ENCODE measurements at places on chromosomes 7 and 10. TPM values are rescaled to one million over a fixed set of nuclear protein-coding genes. Genes with fewer than 3 reads are reported as not detected.
A peak's percentile ranks its signal among the peaks of the same experiment; 100 is the strongest.

DNA sequence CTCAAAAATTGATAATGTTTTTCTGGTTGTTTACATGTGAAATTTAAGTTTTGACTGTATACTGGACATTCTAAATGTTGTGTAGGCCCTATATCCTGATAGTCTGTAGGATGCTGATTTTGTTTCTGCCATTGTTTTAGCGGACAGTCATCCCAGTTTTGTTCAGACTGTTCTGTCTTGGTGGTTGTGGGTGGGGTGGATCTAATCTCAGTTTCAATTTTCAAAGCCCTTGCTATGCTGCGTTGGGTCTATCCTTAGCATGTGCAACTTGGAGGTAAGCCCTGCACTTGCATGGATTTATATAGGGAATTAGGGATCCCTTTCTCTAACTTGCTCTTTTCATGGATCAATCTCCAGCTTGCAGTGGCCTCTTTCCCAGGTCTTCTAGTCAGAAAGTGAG lies 19.1 kb downstream of the DBF4 start:
- no peak for DNase-seq

Gene GSAP
- 45.4 TPM for total RNA-seq

Gene SPAM1
- not detected for total RNA-seq

GRCh38 chr7:4274286-4274685 lies 407.8 kb upstream of the FOXK1 start:
- no peak for DNase-seq

DNA sequence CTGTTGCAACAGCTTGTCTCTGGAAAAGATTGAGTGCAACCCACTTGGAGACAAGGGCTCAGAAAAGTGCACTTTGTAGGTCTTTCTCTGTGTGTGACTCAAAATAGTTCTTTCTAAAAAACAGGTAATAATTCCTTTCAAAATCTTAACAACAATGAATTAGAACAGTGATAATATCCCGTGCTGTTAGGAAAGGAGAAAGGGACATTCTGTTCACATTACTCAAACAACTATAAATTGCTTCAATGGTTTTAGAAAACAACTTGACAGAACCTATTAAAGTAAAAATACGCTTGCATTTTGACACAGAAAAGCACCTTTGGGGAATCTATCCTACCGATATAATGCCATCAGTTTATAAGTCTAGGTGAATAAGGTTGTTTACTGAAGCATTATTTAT lies 468.1 kb upstream of the DPP6 start:
- no peak for DNase-seq

GRCh38 chr7:127587663-127588018 lies 570 bp upstream of the ARF5 start:
- no peak for DNase-seq

DNA sequence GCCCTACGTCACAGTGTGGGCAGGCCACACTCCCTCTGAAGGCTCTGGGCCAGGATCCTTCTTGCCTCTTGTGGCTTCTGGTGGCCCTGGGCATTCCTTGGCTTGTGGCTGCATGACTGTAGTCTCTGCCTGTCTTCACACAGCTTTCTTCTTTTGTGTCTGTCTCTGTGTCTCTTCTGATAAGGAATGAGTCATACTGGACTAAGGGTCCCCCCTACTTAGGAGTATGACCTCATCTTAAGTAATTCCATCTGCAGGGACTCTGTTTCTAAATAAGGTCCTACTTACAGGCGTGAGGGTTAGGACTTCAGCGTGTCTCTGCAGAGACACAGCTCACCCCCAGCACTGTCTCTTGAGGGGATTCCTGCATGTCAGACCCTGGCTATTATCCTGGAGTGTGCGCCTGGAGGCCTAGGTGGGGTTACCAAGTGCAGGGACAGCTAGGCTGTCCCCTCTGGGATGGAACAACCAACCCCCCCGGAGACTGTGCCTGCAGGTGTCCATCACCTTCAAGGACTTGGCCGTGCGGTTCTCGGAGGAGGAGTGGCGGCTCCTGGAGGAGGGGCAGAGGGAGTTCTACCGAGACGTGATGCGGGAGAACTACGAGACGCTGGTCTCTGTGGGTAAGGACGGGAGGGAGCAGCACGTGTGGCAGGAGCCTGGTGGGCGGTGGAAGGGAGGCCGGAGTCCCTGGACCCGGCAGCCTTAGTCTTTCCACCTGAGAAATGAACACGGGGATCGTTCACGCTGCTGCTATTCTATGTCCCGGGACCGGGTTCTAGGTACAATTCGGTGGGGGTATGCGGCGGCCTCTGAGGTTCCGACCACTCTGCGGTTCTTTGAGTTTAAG lies 54.1 kb downstream of the ZNF467 start:
- DNase-seq = no peak

DNA sequence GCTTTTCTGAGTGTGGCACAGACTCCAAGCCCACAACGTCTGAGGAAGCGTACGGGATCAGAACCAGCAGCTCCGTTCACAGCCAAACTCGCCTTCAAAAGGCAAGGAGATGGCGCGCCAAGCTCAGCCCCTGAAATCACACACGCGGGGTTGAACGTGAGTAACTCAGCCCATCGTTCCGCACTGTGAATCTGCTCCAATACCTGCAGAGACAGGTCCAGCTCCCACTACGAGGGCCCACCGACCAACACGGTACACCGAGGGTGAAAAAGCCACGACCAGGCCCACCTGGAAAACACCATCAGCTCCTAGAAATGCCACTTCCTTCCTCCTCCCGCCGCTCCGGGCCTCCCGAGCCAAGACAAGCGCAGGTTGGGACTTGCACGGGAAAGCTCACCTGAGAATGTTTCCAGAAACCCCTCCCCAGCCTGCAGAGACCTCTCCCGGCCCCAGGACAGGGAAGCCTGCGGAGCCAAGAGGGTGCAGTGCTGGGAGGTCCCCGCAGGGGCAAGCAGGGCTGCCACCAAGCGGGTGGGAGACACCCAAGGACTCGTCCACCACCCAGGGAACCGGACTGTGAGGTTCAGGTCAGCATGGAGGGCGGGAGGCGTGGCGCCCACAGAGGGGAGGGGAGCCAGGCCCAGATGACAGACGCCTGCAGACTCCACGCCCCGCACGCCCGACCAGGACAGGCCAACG lies 93.9 kb upstream of the PDGFA start:
- no peak for DNase-seq

DNA sequence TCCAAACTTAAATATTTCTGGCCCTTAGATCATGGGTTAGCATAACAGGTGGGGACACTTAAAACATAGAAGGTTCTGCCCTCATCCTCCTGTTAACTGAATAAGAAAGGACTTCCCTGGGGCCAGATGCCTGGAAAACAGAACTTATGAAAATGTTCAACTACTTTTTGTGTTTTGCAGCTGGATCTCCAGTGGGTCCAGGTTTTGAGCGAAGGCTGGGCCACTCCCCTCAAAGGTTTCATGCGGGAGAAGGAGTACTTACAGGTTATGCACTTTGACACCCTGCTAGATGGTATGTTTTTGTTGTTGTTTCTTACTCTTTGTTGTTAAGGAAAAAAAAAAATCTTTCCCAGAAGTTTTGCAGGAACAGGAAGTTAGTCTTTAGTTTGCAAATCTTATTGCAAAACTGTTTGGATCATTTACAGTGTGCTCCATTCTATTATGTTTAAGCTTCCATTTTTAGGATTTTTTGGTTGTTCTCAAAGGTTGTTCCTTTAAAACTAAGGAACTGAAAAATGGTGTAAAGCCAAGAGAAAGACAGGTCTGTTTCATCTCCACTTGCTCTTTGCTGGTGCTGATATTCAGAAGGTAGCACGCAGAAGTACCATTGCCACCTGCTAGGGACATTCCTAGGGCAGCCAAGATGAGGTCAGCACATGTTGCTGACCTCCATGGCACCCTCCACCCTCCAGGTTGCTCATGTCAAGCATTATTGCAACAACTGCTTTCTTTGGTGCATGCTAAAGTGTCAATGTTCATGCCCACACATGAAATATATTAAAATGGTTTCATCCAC lies 56.1 kb downstream of the PAPSS2 start:
- DNase-seq = no peak

Gene PSD
- total RNA-seq = 1.4 TPM

Gene RASA4
- total RNA-seq = 43.2 TPM

Gene GDF10
- total RNA-seq = 35.2 TPM

Gene RSPH10B2
- total RNA-seq = not detected

- DNase-seq = peak; percentile 93
Measured at GRCh38 chr7:100563809-100564400, 9.8 kb downstream of the SAP25 start.

Gene PAPSS2
- total RNA-seq = 183 TPM

- DNase-seq = no peak
Measured at GRCh38 chr10:34313888-34314287, 501.2 kb downstream of the PARD3 start.

DNA sequence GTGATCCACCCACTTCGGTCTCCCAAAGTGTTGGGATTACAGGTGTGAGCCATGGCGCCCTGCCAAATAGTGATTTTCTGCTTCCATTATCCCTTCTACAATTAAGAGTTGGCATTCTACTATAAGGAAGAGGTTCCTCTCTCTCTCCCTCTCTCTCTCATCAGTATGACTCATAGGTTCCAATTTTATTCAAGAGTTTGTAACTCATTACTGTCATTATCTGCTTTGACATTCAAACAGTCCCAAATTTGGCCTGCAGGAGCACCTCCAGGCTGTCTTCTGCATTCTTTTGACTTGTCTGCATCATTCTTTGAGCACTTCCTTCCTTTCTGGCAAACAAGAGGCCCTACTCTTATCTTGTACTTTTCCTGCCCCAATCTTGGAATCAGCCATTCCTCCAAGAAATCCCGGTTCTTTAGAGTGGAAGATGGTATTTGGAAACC lies 33.2 kb upstream of the CALU start:
- no peak for DNase-seq

Gene SPDYE16
- total RNA-seq = 0.26 TPM

DNA sequence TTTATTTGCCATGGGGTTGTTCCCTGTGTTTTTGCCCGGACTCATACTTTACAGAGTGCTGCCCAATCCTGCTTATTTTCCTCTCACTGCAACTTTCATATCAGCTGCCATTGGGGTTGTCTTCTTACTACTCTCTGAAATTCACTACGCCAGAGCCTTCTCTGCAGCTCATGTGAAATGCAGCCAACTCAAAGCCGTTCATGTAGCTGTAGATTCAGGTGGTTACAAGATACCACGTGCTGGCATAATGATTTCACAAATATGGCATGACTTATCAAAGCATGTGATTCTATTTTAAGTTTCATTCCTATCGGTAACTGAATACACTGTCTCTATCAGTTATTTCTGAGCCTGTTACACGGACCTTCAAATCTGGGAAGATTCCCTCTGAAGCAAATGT lies 130.3 kb upstream of the WNT16 start:
- no peak for DNase-seq

GRCh38 chr7:105157278-105157677 lies 143.3 kb downstream of the KMT2E start:
- DNase-seq = no peak

Data from left lung (tissue), 14 donors.